Stimulated activated CD8-positive, alpha-beta memory T cell treated with anti-CD3 and anti-CD28 coated beads, Interleukin-4, amount 100 ng/mL, for 24 hours (primary cell): ENCODE measurements at places on chromosomes 3 and 15.
A peak's percentile ranks its signal among the peaks of the same experiment; 100 is the strongest.

DNA sequence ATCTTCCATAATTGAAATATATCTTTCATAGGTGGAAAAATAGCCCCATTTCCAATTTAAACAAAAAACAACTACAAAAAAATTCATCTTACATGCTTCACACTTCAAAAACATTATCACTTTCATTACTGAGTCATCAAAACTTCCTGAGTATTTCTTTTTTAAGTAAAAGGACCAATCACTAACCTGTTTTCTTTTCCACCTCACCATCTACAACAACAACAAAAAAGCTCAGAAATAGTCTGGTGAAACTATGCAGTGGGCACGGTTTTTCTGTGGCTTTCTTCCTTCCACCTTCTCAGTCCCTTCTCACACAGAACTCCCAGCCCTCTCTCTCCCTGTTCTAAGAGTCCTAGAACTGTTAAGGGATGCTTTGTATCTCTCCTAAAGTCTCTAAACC, 20.3 kb upstream of the TNIK start:
- no peak for DNase-seq

DNA sequence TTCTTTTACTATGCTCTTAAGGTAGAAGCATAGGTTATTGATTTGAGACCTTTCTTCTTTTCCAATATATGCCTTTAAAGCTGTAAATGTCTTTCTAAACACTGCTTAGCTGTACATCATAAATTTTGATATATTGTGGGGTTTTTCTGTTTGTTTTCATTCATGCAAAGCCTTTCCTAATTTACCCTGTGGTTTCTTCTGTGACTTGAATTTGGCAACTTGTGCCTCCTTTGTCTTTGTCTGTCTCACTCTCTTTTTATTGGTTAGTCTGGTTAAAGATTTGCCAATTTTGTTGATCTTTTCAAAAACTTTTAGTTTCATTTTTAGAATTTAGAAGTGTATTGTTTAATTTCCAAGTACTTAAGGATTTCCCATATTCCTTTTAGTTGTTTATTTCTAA, 343.1 kb downstream of the OXSM start:
- no peak for DNase-seq

GRCh38 chr3:109336291-109336861, 970 bp downstream of the DPPA4 start:
- peak; percentile 2 for DNase-seq

DNA sequence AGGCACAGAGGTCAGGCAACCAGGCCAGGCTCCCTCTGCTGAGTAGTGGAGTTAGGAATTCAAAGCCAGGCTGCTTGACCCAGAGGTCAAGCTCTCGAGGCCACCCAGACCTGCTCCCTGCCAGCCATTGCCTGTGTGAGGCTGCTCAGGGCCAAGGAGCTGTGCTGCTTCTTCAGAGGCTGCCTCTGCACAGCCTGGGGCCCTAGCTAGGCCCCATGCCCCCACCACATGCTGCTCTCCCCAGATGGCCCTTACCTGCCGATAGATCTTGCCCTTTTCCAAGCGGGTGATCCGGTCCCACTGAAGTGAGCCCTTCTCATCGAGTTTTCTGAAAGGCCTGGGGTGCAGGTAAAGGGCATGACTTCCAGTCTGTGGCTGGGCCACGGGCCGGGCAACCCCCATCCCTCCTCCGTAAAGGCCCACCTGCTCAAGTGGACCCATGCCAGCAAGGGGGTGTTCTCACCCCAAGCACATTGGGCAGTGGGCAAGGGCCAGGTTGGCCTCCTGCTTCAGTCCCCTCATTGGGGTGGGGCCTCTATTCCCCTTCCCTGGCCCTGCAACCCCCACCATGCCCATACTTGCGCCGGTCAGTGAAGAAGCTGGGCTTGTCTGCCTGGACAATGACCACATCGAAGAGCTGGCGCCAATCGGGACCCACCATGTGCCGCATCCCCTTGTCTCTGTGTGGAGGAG, 6.5 kb downstream of the NT5DC2 start:
- no peak for DNase-seq

DNA sequence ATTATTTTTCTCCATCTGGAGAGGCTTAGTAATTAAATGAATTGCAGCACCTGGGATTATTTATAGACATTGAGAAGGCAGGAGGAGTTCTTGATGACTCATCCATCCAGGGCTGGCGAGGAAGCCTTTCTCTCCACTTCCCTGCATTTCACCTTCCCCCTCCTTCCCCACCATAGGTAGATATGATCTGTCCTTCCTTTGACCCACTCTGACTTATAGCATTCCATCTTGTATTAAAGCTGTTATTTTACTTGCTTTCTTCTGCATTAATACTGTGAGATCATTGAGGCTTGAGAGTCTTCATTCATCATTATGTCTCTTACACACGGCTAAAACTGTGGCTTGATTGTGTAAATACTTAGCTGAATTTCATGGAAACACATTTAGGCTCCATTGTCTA, 288.8 kb downstream of the FEZF2 start:
- no peak for DNase-seq

DNA sequence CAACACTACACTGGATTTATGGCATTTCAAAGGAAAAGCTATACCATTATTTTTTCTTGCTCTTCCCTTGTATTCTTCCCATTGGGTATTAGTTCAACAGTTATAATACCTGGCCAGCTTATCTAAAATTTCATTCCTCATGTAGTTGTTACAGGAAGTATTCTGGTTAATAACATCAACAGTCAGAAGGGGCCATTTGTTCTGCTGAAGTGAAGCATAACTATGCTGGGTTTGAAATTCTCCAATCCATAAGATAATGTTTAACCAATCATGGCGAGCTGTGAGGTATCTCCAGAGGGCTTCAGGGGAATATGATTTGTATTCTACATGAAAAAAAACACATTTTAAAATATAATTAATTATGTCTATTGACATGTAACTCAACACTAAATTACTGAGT, 43.4 kb downstream of the SPG11 start:
- DNase-seq, result no peak

DNA sequence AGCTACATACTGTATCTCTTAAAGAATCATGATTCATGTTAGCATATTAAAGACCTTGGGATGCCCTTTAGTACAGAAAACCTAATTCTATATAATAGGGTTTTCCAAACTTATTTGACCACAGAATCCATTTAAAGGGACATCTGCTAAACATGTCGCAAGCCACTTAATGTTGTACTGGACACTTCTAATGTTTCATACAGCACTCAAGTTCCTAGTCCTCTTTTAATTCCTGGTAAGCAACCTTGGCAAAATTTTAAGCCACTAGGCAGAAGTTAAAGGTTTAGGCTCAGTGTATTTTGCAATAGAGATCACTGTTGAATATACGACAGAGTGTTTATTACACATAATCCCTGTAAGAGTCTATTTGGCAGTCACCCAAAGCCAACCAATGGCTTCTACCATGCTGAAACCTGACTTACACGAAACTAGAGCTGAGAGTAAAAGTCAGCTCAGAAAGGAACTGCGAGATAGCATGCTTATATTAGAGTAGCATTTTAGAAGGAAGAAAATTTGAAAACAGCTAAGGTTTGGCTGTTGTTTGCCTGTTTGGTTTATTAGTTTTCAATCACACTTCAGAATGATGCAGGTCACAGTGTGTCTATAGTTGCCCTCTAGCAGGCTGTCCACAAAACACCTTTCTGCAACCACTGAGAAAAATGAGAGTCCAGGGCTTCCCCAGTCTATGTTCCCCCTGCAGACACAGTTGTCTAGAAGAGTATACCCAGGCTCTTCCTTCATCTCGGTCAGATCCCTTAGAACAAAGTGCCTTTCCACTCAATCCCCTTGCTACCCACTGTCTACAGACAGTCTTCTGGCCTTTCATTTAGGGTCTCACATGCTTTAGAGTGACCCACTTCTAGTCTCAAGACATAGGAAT, 104.4 kb downstream of the FMN1 start:
- DNase-seq, result no peak

DNA sequence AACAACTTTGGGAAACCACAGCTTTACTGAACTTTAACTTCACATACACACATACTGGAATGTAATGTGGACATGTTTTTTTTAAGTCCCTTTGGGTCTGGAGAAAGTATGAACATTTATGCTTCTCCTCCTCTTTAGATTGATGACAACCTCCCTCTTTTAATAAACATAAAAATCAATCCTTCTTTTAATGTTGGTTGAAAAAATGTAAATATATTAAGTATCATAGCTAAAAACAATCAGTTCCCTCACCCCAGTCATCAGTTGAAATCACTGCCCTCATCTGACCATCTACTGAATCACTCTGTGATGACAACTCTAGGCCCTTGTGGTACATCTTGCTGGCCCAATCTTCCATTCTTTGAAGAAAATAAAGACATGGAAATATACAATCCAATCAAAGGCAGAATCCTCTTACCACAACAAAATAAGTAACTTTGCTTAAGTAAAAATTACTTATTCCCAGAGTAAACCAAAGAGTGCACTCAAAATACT, 6.4 kb downstream of the AAGAB start:
- DNase-seq, result no peak

- DNase-seq, result no peak
Observed at GRCh38 chr3:12963922-12964701, 109.1 kb downstream of the IQSEC1 start.

DNA sequence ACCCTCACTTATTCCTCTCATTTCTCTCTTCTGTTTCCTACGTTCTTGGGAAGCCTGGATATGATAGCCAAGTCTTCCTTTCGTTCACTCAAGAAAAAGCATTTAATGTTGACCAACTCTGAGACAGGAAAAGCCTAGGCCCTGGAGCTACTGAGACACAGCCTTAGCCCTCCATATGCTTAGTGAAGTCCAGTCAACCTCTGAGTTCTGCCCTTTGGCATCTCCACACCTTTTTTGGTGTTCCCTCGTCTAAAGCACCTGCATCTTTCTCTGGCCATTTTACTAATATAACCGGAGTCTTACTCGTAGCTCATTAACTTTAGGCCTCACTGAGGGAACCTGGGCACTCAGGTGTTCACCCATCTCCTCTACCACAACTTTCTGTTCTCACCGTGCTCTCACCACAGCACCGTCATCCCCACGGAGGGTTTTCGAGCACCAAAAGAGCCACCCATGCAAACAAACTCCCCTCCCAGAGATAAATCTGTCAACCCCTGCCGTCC, 632 bp downstream of the MTHFS start:
- no peak for DNase-seq

- DNase-seq, result no peak
Observed at GRCh38 chr15:80404057-80404760, at the start of gene ARNT2. TSS of gene ARNT2 (plus strand) at chr15:80404382. CDS start at chr15:80404516, 134 bp downstream.

DNA sequence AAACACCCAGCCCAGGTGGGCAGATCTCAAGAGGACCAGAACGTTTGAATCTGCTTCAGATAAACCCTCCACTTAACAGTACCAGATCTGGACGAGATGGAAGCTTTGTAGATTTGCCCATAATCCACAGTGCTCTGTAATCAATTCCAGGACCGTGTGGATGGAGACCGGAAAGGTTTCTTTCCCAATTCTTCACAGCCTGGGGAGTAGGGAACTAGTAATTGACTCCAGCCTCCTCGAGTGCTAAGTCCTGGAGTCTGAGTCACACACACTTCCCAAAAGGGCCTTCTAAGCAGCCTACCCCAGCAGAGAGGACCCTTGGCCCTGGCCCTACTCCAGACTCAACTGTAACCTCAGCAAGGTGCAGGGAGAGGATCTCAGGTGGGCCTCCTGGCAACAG, 56.2 kb upstream of the TSEN2 start:
- no peak for DNase-seq

- no peak for DNase-seq
Observed at GRCh38 chr3:10824468-10824867, 8.4 kb downstream of the SLC6A11 start.

DNA sequence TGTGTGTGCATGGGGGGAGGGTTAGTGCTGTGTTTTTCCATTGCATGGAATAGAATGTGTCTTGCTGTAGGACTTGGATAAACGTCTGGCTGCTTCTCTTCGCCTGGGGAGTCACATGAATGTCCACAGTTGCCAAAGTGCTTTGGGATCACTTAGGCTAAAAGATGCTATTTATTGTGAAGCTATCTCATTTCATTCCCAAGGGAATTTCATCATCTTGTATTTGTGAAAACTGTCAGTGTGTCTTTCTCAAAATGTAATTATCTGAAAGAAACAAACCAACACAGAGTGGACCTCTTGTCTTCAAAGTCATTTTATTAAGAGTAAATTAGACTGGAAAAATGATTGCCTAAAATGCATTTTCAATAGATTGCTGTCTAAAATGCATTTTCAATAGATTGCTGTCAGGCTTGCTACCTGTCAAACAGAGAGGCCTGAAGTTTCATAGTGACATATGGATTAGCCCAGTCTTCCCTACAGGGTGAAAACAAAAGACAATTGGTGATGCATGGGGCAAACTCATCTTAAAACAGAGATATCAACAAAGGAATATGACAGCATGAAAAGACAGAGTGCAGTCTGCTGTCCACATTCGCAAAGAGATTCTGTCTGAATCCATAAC, 117.1 kb upstream of the GOLIM4 start:
- DNase-seq, result no peak

- DNase-seq, result no peak
Observed at GRCh38 chr3:151875759-151876158, 2.3 kb downstream of the SUCNR1 start.

DNA sequence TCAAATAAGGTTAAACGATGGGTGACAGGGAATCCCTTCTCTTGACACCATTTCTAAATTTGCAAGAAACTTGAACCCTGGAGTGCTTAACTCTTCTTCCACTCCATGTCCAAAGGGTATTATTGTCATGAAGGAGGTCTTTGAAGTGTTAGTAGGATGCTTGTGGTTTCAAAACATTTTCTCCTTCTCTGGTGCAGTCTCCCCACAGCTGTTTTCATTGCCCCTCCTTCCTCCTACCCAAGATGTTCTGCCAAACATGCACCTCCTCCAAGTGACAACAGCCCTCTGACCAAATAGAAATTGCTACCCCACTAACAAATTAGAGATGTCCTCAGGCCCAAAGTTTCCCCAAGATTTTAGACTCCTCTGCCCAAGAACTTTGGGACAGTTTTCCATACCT, 151.4 kb downstream of the POLR2M start:
- DNase-seq, result no peak

DNA sequence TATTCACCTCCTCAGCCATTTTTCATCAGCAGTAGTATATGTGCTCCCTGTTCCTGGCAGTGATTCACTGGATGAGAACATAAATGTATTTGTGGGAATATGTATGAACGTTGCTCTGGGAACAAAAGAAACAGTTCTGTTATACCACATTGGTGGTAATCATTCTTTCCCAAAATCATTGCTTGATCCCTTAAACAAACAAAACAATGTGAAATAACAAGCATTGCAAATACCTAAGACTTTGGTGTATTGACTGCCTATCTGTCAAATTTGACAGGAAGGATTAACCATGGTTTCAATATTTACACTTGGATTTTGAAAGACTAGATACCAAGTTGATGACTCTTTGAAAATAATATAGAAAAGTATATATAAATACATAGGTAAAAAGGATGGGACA, 284.1 kb downstream of the FHIT start:
- no peak for DNase-seq

DNA sequence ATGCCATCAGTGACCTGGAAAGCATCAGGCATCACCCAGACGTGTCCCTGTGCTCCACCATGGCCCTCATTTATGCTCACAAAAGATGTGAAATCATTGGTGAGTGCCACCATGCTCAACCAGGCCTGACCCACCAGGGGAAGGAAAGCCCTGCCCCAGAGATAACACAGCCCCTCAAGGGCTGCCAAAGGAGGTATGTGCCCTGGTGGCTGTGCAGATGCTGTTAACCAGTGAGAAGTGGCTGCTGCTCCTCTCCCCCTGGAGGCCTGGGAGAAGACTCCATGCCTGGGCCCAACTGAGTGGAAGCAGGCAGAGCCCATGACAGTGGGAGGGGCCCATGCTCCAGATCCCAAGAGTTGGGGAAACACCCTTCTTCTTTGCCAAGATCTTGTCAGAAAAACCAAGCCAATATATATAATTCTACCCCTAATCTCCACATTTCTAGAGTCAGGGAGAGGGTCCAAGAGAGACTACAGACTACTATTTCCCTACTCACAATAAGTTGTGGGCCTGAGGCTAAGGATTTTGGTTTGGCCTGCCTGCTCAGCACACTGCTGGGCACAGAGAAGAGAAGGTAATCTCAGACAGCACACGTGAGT, 2.7 kb downstream of the TTC21A start:
- DNase-seq, result no peak
